Epithelial cell of esophagus (primary cell): ENCODE measurements at places on chromosomes 3 and 15.

DNA sequence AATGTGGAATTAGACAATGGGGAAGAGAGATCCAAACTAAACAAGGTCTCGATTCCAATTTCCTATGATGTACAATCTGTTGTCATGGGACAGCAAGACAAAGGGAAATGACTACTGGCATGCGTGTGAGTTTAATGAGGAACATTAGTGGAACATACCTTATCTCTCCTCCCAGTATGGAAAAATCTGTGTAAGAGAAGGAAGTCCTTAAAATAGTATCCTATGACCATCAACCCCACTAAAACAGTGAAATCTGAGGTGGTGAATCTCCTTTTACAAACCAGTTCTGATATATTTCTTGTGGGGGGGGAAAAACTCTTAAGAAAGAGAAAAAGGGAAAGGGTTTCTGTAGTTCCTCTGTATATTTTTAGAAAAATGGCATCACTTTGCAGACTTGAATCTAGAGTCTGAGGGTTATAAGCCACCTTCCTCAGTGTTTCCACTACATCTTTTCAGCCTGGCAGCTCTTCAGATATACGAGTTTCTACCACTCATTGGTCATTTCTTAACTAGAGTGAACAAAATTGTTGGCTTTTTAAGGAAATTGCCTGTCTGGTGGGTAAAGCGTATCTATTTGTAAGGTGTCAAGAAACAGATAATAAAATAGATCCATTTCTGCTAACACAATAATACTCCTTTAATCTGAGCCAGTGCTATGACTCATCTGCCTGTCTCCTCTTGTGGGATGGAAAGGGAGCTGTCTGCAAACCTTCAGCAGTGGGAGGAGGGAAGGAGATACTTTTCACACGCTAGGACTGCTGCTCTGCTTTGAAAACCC lies 3.0 kb upstream of the TNFAIP8L3 start:
- peak; percentile 65 for DNase-seq

GRCh38 chr3:182731764-182732163 lies 61.5 kb upstream of the ATP11B start:
- no peak for DNase-seq

DNA sequence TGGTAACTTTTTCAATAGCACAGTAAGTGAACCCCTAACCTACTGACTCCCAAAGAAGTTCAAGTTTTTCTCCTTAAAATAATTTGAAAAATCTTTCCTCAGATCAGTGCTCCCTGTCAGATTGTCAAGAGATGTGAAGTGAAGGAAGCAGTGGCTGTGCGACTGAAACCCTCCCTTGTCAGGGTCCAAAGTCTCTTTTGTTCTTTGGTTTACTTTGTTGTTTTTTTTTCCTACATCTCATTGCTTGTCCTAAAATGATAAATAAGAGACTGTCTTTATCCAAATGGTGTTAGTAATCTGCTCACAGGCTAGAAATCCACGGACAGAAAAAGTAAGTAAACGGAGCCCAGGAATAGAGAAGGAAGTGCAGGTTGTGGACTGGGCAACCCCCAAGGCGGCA lies 976 bp upstream of the DPPA4 start:
- no peak for DNase-seq

DNA sequence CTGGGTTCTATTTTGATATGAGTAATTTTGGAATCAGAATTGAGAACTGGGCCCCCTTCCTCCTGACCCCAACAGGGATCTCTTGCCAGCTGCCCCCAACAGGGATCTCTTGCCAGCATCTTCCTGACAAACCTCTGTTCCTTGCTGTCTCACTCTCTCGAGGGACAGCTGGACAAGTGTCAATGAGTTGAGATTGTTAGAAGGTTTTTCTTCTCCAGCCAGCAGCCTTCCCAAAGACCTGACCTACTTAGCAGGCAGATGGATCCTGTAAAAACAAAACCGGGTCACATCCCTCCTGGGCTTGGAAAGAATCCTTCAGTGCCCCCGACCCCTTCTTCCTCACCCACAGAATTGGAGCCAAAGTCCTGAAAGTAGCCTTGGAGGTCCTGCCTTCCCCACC lies 21.6 kb downstream of the LIMD1 start:
- no peak for DNase-seq

DNA sequence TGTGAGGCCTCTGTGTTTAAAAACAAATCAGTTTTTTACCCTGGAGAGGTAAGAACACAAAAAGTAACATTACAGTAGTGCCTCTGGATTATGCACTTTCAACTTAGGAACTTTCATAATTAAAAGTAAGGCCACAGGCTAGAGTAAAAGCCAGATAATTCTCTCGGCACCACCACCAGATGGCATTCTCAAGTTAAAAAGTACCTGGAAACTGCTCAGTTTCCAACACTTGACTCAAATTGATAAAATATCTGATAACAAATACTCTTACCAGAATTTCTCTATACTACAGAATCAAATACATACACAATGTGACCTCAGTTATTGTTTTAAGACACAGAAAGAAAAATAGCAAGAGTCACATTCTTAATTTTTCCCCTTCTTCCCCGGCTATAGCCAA lies 19.9 kb downstream of the SPICE1 start:
- peak; percentile 61 for DNase-seq

- DNase-seq, result no peak
Observed at GRCh38 chr15:80249973-80250372, 2.0 kb downstream of the CTXND1 start.

DNA sequence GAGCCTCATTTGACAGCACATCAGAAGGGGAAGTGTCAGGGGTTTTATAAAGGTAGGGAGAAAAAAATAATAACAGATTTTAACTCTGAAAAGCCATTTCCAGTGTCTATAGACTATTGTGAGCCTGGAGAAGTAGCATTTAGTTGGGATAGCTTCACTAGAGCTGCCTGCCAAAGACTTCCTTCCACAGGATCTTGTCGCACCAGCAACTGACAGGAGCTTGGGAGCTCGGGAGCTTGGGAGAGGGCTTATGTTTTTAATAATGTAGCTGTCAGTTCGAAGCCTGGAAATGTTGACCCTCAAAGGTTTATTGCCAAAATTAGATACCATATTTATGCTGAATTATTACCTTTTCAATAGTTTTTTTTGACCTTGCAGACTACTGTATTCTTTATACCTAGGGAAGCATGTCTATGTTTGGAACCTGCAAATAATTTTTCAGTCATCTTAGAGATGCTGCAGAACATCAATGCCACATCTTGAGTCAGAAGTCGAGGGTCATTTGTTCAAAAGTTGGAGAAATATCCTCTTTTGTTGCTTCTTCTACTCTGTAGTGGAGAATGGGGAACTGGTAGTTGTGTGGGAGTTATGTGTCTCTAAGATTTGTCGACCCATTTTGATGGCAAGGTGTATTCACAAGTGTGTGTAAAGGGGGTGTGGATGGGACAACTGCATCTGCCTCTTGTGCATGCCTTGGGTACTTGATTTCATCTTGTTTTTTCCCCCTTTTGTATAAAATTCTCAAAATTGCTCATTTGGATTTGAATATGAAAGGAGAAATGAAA lies 41.7 kb downstream of the ARPP21 start:
- no peak for DNase-seq

GRCh38 chr15:60382773-60383674 lies 14.8 kb downstream of the ANXA2 start:
- DNase-seq, result no peak
